ENCODE measurements at places on chromosomes 2 and 18.

DNA sequence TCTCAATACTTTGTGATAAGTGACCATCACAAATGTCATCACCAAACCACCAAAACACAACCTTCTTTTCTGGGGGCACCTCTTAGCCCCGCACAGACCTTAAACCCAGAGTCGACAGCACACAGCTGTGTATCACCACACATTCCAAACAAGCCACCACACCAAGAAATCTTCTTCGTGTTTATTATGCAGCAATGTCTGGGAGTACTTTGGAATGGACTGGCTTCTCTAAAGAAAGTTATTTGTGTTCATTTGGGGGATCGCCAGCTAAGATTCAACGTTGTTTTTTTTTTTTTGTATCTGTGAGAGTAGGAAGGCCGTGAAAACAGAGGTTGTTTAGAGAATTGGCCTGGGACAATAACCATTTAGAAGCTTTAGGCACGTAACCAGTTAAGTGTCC, 1.1 kb upstream of the MTA3 start:
- DNase-seq = no peak

DNA sequence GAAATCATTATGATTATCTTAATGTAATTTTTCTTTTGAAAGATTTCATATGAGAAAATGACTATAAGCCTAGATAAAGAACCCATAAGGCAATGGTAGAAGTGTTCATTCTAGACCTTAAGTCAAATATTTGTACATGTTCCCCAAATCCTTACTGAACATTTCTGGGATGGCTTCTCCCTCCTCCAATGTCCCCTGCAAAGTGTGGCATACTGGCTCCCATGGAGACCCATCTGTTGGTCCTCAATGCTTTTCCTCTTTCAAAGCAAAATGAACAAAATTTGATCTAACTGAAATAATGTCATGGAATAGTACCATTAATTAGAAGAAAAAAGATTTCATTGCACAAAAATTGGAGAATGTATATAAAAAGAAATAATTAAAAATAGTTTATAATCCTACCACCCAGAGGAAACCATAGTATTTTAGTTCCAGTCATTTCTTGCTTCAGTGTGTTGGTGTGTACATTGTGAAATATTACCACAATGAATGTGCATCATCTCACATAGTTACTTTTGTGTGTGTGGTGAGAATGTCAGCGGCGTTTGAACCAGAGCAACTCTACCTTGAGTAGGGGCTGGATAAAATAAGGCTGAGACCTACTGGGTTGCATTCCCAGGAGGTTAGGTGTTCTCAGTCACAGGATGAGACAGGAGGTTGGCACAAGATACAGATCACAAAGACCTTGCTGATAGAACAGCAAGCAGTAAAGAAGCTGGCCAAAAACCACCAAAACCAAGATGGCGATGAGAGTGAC, 181.3 kb downstream of the UXS1 start:
- DNase-seq = no peak

DNA sequence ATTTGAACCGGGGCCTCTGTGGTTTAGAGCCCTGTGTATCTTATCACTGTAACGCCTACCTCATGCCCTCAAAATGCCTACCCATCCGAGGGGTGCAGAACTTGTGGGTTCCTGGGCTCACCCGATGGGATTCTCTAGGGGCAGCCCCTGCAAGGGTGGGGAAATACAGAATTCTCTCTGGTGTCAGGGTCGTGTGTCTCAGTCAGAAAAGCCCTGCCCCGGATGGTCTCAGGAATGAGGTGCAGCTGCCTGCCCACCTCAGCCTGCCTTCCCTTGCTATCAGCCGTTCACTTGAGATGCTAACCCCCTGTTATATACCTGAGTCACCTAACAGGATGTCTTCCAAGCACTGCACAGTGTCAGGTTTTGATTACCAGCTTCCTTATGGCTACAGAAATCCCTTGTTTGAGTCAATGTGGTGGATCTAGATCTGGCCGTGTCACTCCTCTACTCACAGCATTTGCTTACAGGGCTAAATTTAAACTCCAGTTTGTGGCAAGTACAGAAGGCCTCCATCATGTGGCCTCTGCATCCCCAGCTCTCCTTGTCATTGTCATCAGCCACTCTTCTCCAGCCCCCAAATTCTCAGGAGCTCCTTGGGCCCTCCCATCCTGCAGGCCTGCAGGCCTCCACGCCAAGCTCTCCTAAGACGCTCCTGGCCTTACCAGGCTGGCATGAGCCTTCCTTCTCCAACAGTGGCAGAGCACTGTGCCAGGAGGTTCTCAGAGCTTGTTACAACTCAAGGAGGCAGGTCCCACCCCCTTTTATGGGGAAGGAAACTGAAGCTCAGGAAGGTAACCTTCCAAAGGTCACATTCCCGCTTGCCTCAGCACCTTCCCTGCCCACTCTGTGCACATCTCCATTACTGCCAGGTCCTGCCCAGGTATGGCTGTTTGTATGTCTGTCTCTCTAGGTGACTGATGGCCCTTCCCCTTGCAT, 14.3 kb upstream of the MAP3K2 start:
- no peak for DNase-seq

- no peak for DNase-seq
Measured at GRCh38 chr2:100743741-100744140, 76.2 kb upstream of the NPAS2 start.

DNA sequence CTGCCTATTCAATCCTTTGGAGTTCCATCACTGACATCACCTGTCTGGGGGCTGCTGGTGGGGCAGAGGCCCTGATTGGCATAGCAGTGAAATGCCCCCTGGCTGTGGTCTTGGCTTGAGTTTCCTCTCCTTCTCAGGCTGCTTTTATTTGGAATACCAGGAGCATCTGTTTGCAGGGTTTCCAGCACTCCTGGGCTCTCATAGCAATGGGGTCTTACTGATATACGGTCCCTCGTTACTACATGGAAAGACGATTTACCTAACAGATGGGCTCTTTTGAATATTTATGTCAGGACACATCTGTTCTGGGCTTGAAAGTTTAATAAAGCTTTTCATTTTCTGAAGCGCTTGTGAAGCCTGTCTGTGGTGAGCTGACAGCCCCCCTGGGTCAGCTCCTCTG, 230.3 kb downstream of the SLC4A3 start:
- DNase-seq = no peak

GRCh38 chr2:67612576-67613042, 215.5 kb downstream of the ETAA1 start:
- DNase-seq = no peak

- DNase-seq = no peak
Measured at GRCh38 chr2:73291461-73292315, 1.7 kb downstream of the EGR4 start.

- DNase-seq = no peak
Measured at GRCh38 chr2:170335351-170335750, 157.4 kb downstream of the MYO3B start.

DNA sequence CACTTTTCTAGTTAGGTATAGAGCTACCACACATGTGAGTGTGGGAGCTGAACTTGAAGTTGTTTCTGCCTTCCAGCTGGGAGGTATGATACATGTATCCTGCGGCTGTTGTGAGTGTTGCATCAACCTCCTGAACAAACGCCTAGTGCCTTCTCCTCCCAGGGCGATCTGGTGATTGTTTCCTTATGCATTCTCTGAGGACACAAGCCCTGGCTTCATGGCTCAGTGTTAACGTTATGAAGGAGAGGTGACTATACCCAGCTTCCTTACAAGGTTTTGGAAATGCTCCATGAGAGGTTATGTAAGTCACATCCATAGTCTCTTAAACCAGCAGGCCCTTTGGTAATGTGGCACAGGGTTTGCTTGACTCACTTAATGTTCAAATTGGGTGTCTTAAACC, 64.9 kb downstream of the SPRED2 start:
- DNase-seq = no peak

- DNase-seq = no peak
Measured at GRCh38 chr2:100610381-100610831, 47.6 kb downstream of the PDCL3 start.

GRCh38 chr2:95012881-95013550, 12.5 kb upstream of the MAL start:
- no peak for DNase-seq

- DNase-seq = no peak
Measured at GRCh38 chr2:96663177-96663576, 20.6 kb downstream of the FER1L5 start.

- DNase-seq = no peak
Measured at GRCh38 chr18:49843131-49843530, 29.8 kb upstream of the ACAA2 start.

DNA sequence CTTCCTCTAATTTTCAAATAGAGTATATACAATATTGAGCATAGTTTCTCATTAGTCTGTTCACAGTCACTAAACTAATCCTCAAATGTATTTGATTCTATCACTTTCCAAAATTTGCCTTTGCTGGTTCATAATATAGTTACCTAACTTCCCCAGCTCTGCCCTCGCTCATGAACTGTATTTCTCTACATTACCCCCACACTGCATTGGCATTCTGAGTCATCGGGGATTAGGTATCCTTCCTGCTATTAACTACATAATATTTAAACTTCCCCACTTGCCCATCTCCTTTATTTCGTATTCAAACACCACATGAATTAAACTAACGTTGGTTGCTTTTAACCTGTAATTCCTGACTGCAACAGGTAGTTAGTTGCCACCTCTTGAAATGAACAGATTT, 14.8 kb upstream of the CLASP1 start:
- no peak for DNase-seq

DNA sequence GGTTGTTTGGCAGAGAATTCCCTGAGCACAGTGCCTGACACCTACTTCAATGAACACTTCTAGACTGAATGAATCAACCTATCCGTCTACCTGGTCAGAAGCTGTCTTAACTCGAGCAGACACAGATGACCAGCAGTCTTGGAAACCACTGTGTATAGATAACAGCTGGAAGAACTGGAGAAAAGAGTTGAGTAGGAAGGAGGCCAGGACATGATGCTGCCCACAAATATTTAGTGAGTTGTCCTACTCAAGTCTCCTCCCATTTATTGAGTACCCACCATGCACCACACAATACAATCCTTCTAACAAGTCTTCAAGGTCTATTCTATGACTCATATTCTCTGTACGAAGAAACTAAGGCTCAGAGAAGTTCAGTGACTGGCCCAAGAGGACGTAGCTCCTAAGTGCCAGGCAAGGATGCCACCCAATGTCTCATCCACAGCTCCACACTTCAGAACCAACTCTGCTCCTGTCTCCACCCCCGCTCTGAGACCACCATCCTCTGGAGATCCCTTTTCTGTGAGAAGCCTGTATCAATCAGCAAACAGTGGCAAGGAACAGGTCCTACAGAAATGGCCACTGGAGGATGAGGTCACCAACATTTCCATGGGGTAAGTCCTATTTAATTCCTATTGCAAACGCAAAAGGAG, 62.2 kb downstream of the GALNT14 start:
- DNase-seq = no peak

- DNase-seq = no peak
Measured at GRCh38 chr2:36562973-36563532, 34.9 kb downstream of the FEZ2 start.

DNA sequence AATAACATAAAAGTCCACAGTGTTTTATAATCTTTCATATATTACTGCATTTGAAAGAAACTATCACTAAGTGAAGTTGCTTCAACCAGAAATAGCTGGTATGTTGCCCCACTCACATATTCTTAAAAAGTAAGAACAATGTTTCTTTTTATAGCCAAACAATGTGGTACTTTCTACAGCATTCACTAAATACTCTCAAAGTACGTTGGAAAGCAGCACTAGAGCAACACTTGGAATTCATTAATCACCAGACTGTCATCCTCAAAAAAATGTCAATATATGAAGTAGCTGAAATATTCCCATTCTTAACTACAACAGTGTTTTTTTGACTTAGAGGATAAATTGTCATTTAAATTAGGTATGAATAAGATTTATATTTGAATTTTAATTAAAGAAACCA, 32.8 kb downstream of the COBLL1 start:
- DNase-seq = no peak

- DNase-seq = no peak
Measured at GRCh38 chr18:31203794-31204148, 41.1 kb upstream of the DSC1 start.

GRCh38 chr2:73830871-73831401, 2.2 kb downstream of the STAMBP start:
- DNase-seq = no peak

GRCh38 chr2:155633887-155634570, 698.5 kb downstream of the NR4A2 start:
- no peak for DNase-seq

DNA sequence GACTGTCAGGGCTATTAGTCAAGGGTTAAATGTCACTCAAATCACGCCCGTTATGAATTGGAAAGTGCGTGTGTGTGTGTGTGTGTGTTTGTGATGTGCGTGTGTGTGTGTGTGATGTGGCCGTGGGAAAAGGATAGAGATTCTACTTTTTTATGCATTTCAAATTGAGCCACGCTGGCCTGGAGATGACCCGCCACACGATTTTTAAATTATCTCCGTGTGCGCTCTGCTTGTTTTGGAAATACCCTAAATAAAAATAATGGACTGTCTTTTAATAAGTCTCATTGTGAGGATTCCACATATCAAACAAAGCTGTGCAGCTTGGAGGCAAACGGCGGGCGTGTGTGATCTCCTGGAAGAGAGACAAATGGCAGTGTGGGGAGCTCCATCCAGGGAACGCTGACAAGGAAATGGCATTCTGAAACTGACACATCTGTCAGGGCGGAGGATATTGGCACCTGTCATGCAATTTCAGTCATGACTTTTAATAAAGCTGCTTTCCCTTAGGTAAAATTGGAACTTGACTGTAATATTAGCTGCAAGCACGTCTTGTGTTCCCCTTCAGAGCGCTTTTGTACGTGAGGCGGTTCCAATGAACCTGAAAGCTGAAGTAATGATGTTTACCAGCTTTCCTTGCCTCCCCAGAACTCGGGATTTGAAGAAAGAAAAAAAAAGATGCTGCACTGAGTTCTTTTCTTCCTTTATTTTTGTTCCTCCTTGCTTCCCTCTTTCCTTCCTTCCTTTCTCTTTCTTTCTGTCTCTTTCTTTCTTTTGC, 381.8 kb upstream of the SMIM21 start:
- no peak for DNase-seq

DNA sequence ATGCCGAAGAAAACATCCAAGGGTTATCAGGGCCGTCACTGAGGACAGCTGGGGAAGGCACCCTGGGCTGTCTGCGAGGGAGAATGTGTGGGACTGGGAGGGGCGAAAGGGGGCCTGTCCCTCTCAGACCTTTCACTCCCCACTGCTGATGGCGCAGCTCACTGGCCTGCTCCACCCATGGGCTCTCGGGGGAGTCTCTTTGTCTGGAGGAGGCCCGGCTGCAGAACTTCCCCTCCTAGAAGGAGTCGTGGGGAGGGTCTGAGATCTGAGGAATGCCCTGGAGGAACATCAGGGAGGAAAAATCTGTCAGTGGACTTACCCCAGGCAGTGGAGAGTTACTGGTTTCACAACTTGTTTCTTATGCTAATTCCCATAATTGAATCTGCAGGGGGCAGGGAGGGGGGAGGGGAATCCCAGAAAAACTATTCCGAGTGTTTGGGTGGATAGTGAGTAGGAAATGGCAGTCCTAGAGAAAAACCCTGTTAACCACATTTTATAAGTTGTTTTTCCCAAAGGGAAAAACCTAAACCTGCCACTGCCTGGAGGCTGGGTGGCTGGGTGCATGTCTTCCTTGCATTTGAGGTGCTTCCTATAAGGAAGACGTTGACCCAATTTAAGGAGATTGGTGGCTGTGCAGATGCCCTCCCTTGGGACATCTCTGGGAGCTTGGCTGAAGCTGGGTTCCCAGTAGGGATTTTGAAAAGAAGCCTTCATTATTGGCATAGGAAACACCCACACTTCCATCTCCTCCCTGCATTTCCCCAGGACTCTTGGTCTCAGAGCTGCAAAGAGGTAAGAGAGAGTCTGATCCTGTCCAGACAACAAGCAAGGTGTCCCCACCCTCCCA, 11.7 kb upstream of the SEMA4C start:
- no peak for DNase-seq
